NAMALWA (cell line): ENCODE measurements at places on chromosomes 16 and 17.

DNA sequence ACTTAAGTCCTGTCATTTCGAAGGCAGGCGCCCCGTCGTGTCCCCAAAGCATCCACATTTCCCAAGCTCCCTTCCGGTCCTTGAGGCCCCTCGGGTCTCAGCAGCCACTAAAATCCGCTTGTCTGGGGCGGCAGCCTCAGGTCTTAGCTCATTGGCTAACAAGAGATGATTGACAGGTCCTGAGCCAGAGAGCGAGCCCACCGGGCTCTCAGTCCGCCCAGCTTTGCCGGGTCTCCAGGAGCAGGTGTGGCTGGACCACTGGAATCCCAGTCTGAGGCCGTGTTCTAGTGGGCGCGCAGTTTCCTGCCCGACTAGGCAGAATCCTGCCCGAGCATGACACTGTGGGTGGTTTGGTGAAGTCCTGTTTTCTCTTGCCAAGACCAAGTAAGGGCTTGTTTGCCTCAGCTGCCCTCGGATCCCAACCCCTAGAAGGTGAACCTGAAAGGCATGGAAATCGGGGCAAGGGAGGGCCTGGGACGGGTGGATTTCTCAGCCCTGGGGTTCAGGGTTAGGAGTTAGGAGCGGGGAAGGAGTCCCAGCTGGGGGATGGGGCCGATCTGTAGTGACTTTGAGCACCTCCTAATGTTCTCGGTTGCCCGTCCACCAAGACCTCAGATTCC lies 42.8 kb downstream of the MRC2 start:
- DNase-seq, result no peak

DNA sequence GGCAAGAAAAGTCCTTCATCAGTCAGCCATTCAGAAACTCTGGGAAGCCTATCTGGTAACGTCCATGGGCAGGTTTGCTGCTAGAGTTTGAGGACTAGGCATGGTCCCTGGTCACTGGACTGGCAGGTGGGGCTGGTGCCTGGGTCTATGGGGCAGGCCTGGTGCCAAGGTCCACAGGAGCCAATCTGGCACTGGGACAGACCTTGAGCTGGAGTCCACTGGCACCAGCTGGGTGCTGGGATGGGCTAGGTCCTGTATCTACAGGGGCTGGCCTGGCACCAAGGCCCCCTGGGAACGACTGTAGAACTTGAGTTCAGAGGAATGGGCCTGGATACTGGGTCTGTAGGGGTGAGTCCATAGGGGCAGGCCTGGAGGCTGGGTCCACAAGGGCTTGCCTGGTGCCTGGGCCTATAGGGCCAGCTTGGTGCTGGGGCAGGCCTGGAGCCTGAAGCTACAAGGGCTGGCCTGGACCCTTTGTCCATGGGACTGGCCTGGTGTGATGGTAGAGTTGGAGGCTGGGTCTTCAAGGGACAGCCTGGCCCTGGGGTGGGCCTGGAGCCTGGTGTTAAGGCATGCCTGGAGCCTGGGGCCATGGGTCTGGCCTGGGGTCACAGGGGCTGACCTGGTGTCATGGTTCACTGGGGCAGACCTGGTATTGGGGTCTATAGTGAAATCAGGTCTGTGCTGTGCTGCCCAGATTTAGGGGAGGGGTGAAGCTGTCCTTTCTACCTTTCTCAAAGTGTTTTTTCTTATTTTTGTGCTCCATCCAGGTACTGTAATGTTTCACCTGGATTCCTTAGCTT lies 30.5 kb upstream of the NKD1 start:
- DNase-seq, result no peak

DNA sequence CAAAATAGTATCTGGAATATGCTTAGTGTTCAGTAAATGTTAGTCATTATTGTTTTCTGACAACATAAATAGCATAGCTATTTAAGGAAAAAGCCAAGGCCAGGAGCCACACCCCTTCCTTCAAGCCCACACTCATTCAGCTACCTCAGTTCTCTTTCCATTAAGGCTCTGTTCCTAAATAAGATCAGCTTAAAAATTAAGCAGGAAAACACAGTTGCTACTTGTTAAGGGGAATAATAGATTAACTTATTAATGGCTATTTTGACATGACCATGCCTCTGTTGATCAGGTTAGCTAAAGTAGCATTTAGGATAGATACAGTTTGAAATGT lies 158.1 kb downstream of the CHD9 start:
- DNase-seq, result no peak

DNA sequence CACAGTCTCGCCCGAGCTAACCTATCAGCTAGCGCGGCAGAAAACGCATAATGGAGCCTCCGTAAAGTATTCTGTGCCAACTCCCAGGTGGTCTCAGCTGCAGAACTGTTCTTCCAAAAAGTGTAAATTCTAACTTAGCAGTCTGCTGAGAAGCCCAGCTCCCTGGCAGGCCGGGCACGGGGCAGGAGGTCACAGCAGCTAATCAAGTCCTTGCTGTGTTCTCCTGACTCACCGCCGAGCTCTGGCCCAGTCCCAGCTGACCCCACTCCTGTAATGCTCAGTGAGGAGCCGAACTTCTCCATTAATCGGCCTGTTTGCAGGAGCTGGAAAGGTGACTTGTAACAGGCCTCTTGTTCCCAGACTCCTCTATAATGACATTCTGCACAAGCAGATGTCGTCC lies 193.3 kb downstream of the IRX3 start:
- DNase-seq, result no peak

DNA sequence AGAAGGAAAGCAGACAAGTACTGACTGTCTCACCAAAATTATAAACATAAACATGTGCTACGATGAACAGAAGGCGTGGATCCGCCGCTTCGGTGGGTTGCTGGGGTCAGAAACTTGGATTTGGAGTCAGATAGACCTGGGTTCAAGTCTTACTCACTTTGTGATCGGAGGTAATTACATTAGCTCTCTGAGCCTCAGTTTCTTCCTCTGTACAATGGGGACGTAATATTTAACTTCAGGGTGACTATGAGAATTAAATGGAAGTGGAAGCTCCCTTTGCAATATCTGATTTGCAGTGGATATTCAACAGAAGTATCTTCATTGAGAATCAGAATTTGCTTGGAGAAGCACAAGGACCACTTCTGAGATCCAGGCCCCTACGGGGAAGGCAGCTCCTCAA lies 6.2 kb downstream of the RHBDL3 start:
- no peak for DNase-seq

DNA sequence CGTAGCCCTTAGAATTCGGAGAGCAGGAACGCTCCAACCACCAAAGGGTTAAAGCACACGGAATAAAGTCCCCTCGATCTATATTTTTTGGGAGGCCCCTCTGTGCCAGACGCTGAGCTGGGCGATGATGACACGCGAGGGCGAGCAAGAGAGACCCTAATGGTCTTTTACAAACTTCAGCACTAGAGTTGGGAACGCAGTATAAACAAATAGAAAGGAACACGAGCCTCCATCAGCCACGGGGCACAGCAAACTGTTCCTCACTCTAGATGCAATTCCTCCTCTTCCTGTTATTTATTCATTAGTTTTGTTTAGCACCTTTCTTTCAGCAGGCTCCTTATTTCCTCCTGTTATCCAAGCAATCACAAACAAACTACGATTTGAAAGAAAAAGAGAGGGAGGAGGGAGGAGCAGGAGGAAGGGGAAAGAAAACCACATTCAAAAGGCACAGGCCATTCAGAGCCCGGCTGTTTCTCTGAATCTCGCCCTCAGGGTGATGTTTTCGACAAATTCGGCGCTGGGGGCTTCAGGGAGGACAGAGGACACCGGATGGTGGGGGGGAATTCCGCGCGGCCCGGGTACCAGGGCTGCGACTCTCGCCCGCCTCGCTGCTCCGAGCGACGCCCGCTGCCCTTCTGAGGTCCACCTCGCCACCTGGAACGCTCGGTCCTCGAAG lies 1.6 kb downstream of the TOX3 start:
- DNase-seq, result no peak

DNA sequence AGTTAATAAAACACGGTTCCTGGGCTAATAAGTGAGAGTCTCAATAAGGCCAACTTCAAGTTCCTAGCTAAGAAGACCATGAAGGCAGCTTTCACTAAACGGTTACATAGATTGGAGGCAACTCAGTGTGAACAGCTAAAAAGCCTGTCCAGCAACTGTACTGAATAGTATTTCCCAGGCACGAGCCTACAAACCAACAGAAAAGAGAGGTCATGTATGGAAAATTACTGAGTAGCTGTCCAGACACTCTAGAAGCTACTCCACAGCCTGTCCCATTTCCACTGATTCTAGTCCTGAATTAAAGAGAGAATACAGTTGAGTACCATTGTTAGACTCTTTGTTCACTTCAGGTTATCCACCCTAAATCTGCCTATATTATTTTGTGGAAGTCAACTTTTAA lies 36.5 kb upstream of the C17orf78 start:
- DNase-seq, result no peak

- no peak for DNase-seq
These were observed 4.3 kb upstream of the XYLT1 start for GRCh38 chr16:17475104-17475503.

DNA sequence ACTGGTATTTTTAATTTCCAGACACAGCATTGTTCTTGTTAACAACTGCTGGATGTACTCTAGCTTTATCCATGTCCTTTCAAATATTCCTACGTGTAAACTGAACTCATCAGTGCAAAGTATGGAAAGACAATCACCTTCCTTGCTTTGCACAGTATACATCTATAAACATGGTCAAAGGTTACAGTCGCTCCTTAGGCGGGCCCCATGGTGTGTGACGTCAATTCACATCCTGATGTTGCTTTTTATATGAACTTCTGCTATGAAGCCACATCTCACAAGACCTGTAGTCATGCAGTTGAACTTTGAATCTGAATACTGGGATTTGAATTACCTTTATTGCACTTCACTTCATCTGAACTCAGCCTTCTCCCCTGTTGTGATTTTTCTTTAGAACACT lies 447.6 kb upstream of the PSMD7 start:
- DNase-seq, result no peak

DNA sequence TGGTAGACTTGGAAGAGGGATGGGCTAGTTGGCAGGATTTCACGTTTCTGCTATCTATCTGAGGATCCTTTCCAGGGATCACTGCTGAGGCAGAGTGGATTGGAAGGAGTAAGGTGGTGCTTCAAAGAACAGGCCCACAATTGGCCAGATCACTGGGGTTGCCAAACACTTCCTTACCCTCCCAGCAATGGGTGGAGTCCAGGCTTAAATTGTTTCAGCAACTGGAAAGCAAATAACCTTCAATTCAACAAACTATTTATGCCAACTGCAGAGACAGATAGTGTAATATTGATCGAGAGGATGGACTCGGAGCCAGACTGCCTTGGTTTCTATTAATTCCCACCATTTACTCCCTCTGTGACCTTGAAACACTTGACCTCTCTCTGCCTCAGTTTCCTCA lies 2.1 kb downstream of the ARRB2 start:
- no peak for DNase-seq

DNA sequence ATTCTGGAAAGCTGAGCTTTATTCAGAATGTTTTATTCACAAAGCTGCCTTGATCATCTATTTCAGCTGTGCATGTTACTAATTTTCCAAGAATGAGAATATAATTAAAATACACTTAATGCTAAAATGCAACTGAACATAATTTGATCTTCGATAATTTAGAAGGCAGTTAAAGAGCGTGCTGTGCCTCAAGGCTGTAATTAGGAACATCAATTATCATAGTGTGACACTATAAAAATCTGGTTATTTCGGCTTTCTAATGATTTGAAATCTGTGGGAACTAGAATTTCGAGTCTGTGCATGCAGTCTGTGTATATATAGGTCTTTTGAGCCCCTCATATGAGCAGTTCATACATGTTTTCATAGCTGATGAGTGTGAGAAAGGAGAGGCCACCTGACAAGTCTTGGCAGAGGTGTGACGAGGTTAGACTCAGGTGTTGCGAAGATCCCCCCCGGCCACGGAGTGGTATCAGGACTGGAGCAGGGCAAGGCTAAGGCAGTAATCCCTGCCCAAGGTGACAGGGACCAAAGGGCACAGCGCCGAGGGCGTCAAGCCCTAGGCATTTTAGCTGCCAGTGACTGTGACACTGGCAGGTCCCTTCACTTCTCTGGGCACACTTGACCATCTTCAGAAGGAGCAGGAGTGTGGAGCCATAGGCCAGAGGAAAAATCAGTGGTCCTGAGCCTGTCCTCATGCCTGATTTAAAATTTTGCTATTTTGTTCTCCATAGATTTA lies 328.5 kb downstream of the SNX29 start:
- DNase-seq, result no peak

- no peak for DNase-seq
These were observed 95.2 kb downstream of the MAF start for GRCh38 chr16:79505344-79505743.

- peak; percentile 95 for DNase-seq
These were observed 863 bp downstream of the LIMD2 start for GRCh38 chr17:63698886-63699637.

- no peak for DNase-seq
These were observed 29.6 kb downstream of the SEC14L5 start for GRCh38 chr16:4987580-4988374.

DNA sequence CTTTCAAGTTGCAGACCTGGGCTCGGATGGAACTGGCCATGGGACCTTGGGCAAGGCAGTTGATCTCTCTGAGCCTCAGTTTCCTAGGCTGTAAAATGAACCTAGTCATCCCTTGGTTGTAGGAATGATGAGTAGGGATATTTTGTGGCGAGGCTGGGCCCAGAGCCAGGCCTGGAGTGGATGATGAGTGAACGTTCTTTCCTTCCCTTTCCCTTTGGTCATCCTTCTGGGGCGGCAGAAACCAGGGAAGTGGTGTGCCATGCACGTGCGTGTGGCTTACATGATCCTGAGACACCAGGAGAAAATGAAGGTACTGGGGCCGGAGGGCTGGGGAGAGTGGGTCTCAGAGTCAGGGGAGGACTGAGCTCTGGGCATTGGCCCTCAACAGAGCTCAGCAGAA lies 8.4 kb downstream of the FBRS start:
- no peak for DNase-seq

DNA sequence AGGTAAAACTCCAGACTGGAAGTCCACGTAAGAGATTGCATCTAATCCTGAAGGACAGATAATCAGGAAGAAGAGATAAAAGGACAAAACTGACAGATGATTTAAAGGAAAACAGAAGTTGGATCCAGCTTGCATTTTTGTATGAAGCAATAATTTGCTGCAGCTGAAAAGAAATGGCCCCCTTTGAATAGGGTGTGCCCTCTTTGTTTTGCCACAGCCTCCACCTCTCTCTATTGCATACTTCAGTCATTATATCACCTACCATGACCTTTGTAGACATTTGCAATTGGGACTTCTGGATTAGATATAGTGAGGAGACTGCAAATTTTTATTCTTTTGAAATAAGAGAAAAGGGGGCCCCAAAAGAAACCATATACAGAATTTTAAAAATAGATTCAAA lies 8.1 kb downstream of the NOG start:
- no peak for DNase-seq

- no peak for DNase-seq
These were observed 3.4 kb downstream of the CEP295NL start for GRCh38 chr17:78899361-78900260.

GRCh38 chr16:57276596-57276995 lies 7.9 kb downstream of the PLLP start:
- no peak for DNase-seq

DNA sequence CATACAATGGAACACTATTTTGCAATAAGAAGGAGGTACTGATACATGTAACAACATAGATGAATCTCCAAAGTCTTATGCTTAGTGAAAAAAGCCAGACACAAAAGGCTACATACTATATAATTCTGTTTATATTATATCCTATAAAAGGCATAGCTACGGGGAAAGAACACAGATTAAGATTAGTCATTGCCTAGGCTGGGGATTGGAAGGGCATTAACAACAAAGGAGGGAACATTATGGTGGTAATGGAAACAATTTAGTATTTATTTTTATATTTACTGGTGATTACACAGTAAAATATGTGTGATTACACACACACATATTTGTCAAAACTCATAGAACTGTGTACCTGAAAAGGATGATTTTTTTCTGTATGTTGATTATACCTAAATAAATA lies 278.1 kb downstream of the ZFHX3 start:
- DNase-seq, result no peak

GRCh38 chr16:58329135-58329534 lies 34.3 kb upstream of the PRSS54 start:
- no peak for DNase-seq
